ENCODE measurements at places on chromosomes 5 and 9.

- no peak for DNase-seq
Observed at GRCh38 chr9:119092125-119092524, 277.1 kb downstream of the BRINP1 start.

- no peak for DNase-seq
Observed at GRCh38 chr5:175082866-175083590, 358.6 kb downstream of the MSX2 start.

DNA sequence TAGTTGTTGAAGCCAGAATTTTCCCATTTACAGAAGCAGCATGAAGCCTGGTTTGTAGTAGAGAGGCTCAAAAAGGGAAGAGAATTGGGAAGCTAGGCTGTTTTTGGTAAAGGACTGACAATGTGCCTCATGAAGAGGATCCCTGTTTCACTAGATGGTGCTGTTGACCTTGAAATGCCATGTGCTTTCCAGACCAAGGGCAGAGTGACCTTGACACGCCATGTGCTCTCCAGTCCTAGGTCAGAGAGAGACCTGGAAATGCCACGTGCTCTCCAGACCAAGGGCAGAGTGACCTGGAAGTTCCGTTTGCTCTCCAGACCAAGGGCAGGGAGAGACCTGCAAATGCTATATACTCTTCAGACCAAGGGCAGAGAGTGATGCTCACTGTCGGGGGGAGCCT, 32.0 kb downstream of the UNC13B start:
- DNase-seq, result no peak

- peak; percentile 60 for DNase-seq
Observed at GRCh38 chr5:116766470-116766947, 191.9 kb upstream of the SEMA6A start.

GRCh38 chr5:57368010-57368409, 114.6 kb downstream of the ACTBL2 start:
- DNase-seq, result no peak
